CD4-positive, alpha-beta memory T cell (primary cell): ENCODE measurements at places on chromosomes 11 and 22. TPM values are rescaled to one million over a fixed set of nuclear protein-coding genes. Genes with fewer than 3 reads are reported as not detected.
A peak's percentile ranks its signal among the peaks of the same experiment; 100 is the strongest.

GRCh38 chr11:61542024-61542461, 33.5 kb downstream of the LRRC10B start:
- H3K4me1 ChIP-seq, result no peaks in the 10 kb centered on the region
- no peaks in the 10 kb centered on the region for H3K27me3 ChIP-seq
- H3K36me3 ChIP-seq, result no peaks in the 10 kb centered on the region
- DNase-seq, result no peak

DNA sequence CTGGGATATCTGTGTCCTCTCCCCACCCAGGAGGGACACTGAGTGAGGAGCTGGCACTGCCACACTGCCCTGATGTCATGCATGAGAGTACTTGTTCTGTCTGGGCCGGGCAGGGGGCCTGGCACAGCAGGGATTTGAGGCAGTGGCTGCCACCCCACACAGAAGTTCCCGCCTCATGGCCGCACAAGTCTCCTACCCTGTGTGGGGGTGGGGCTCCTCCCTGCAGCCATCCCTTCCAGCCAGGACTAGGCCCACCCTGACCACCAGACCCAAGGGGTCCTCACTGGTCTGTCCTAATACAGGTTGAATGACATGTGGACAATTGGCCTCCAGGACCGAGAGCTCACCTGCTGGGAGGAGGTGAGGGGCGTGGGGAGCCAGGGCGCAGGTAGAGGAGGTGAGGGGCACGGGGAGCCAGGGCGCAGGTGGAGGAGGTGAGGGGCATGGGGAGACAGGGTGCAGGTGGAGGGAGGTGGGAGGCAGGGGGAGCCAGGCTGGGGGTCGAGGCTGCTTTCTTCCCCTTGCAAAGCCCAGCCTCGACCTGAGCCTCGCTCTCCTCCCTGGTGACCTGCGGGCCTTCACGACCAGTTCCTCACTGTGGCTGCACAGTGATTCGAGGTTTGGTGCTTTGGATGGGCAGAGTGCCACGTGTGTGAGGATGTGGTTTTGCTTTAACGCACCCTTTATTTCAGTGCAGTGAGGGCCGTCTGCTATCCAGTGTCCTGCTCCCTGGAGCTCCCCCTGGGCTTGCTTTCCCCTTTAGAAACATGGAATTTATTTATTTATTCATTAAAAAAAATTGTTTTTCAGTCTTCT, 7.4 kb downstream of the LZTR1 start:
- no peaks in the 10 kb centered on the region for H3K4me1 ChIP-seq
- H3K27me3 ChIP-seq, result no peaks in the 10 kb centered on the region
- H3K36me3 ChIP-seq, result peaks cover 24% of the 10 kb centered on the region
- no peak overlapping the region for H3K4me3 ChIP-seq

DNA sequence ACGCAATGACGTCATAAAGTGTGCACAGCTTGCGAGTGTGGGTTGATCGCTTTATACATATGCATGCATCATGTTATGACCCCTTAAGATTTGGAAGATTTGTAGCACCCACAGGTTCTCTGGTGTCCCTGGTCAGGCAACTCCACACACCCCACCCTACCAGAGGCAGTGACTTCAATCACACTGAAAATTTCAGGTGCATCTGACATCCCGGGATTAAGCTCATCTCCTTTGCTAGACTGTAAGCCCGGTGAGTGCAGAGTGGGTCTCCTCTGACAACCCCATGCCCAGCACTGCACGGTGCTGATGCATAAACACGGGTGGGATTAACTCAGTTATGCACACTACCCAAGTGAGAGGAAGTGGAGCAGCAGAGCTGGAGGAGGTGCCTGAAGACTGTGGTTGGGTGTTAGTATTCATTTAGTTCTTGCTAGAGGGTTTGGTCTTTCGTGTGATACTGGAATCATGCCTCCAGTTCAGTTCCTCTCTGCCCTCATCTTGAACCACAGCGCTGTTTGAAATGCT, 6.5 kb downstream of the ARSA start:
- H3K36me3 ChIP-seq, result peaks cover 9% of the 10 kb centered on the region
- H3K27me3 ChIP-seq, result no peaks in the 10 kb centered on the region
- H3K4me1 ChIP-seq, result peaks cover 37% of the 10 kb centered on the region
- peak; percentile 74 for DNase-seq

DNA sequence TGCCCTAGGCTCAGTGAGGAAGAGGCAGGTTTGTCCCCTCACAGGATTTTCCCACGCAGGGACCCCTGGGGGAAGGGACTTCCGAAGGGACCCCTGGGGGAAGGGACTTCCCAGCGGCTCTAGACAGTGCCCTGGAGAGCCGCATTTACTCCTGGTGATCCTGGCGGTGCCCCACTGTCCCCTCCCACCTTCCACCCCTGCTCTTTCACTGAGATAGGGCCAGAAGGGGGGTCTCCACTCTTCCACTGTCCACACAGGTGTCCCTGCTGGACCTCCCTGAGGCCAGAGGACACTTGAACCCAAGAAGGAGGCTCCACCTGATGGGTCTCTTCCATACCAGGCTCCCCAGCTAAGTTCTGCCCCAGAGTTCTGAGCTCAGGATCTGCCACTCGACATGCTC, 1333.9 kb downstream of the BRD1 start:
- no peaks in the 10 kb centered on the region for H3K36me3 ChIP-seq
- H3K27ac ChIP-seq, result no peak overlapping the region
- H3K4me1 ChIP-seq, result no peaks in the 10 kb centered on the region
- H3K27me3 ChIP-seq, result peaks cover under 1% of the 10 kb centered on the region

DNA sequence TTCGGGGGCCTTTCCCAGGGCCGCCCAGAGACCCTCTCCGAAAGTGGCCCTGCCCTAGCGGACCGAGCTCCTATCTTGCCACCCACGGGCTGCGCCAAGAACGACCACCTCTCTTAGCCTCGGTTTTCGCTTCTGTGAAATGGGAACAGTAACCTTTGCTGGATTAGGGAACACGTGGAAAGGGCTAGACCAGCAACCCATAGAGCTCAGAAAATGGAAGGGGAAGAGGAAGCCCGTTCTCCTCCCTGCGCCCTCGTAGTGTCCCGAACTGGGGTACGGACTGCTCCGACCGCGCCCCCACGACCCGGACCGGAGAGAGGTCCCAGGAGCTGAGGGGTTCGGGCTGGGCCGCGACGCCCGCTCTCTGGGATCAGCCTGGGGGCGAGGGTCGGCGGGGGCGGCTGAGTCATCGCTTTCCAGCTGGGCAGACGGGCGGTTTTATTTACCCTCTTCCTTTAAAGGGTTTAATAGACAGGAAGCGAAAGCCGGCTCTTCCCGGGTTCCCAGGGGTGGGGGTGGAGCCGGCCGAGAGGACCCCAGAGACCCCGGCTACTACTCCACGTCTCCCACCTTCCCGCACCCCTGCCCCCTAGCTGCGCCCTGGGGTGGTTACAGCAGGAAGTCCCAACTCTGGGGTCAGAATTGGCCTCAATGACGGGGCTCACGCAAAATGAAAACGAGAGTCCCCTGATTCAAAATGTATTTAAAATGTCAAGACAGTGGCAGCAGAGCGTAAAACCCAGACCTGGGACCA, 907 bp upstream of the PHLDA2 start:
- peak overlapping the region; percentile 59 for H3K4me3 ChIP-seq
- peak overlapping the region; percentile 30 for H3K27ac ChIP-seq
- H3K36me3 ChIP-seq, result no peaks in the 10 kb centered on the region
- no peaks in the 10 kb centered on the region for H3K27me3 ChIP-seq

DNA sequence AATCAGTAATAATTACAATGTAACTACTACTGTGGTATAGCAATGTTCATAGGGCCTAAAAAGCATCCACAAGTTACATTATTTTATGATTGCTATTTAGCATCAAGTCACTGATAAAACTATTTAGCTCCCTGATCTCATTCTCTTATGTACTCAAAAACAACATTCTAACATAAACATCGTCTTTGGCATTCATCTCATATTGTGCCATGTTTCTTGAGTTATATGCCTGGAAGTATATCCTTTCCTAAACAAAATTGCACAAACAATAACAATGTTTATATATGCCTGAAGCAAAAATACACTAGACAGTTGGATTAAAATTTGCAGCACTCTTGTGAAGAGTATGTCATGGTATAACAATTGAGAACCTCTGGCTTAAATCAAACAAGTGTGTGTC, 34.1 kb downstream of the HORMAD2 start:
- no peak overlapping the region for H3K27ac ChIP-seq
- no peaks in the 10 kb centered on the region for H3K27me3 ChIP-seq
- H3K36me3 ChIP-seq, result no peaks in the 10 kb centered on the region
- no peak overlapping the region for H3K4me3 ChIP-seq
- H3K4me1 ChIP-seq, result no peaks in the 10 kb centered on the region
- DNase-seq, result no peak

- H3K27me3 ChIP-seq, result no peaks in the 10 kb centered on the region
- H3K36me3 ChIP-seq, result no peaks in the 10 kb centered on the region
- H3K4me3 ChIP-seq, result no peak overlapping the region
- no peak overlapping the region for H3K27ac ChIP-seq
- H3K4me1 ChIP-seq, result no peaks in the 10 kb centered on the region
These were observed 337.8 kb downstream of the BUD13 start for GRCh38 chr11:116434986-116435385.

The TREH gene
- total RNA-seq, result not detected

The ANO9 gene
- total RNA-seq, result 120 TPM

The INCENP gene
- 32.1 TPM for total RNA-seq

The ENTHD1 gene
- 0.47 TPM for total RNA-seq

The ADORA2A gene
- 34.5 TPM for total RNA-seq

The SLC5A4 gene
- not detected for total RNA-seq
